ENCODE measurements at places on chromosomes 11 and 22.

GRCh38 chr11:123478352-123478987 lies 48.4 kb downstream of the GRAMD1B start:
- no peak for DNase-seq

DNA sequence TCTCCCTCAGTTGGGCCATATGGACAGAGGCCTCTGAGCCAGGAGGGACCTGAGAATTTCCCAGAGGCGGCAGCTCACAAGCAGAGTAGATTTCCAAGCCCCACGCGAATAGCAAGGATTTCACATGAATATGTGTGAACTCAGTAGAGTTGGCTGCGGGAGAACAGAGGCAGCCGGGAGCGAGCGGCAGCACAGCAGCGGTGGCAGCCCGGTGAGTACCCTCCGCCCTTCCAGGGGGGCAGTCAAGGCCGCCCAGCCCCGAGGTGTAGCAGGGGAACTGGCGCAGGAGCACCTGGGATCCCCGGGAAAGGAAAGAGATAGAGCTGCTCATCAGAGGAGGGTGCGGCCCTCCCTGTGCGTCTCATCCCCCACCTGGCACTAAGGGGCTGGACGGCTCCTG lies 8.4 kb upstream of the MS4A15 start:
- DNase-seq: no peak

GRCh38 chr11:13135385-13136271 lies 126.5 kb downstream of the RASSF10 start:
- DNase-seq: no peak

DNA sequence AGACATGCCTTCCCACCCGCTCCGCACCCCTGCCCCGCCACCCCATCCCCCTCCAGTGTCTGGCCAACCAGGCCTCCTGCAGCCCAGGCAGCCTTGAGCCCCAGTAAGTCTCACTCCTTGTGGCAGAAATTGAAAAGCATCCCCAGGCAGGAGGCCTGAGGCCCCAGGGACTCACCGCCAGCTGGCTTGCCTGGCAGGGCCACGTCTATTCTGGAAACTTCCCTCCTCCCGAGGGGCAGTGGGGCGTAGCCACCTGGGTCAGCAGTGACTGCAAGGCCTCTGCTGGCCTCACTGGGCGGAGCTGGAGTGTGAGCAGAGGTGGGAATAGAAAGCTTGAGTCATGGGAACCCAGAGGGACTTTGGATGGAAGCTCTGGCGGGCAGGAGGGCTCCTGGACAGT lies 26.3 kb downstream of the ANO1 start:
- no peak for DNase-seq

- DNase-seq: no peak
These were observed 257.6 kb downstream of the NELL1 start for GRCh38 chr11:20926799-20927540.

GRCh38 chr11:119195680-119196079 lies 10.4 kb downstream of the NHERF4 start:
- DNase-seq: no peak

- no peak for DNase-seq
These were observed 96.6 kb downstream of the RRAS2 start for GRCh38 chr11:14262271-14262846.

DNA sequence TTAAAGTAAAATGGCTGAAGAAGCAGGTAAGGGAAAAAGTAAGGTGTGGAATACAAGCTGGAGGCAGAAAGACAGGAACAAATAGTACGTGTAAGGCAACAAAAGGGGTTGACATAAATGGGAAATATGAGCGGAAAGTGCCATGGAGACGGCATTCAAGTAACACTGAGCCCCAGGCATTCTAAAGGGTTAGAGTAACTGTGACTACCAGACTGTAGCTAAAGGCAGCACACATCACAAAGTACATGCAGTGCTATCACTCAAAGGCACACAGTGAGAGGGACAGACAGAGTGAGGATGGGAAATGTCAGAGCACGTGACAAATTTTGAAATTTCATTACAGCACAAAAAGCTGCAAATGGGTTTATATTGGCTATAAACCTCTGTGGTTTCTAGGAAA lies 13.9 kb upstream of the MAML2 start:
- DNase-seq: no peak

DNA sequence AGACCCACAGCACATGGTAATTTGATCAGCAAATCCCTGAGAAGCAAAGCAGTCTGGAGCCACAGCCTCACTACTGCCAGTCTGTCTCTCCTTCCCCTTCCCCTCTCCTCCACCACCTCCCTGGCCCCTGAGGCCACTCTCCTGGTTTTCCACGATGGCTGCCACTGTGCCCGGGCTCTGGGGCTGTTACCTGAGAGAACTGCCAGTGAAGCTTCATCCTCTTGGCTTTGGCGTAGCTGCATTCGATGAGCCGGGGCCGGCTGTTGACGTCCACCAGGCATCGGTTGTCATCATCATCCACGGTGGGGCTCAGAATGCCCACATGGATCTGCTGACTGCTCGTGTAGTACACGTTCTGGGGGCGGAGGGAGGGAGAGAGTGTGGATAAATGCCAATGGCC lies 60.2 kb downstream of the CSNK2A3 start:
- DNase-seq: no peak

DNA sequence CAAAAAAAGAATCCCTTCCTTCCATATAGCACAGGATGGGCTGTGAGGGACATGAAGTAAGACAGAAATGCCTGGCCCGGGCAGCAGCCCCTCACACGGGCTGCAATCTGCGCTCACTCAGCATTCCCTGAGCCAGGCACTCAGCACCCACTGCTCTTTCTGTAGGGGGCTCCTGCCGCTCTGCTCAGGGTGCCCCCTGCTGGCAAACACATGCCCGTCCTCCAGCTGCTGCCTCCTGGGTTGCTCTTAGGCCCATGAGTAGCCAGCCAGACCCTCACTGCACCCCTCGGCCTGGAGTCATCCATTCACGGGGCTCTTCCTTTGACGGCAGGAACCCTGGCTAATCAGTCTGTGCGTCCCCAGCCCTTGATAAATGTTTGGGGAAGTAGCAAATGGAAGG lies 6.9 kb downstream of the MCAT start:
- no peak for DNase-seq

GRCh38 chr22:39010946-39011345 lies 3.1 kb upstream of the APOBEC3C start:
- DNase-seq: no peak

GRCh38 chr11:50182486-50182885 lies 149.8 kb downstream of the OR4C45 start:
- DNase-seq: no peak

DNA sequence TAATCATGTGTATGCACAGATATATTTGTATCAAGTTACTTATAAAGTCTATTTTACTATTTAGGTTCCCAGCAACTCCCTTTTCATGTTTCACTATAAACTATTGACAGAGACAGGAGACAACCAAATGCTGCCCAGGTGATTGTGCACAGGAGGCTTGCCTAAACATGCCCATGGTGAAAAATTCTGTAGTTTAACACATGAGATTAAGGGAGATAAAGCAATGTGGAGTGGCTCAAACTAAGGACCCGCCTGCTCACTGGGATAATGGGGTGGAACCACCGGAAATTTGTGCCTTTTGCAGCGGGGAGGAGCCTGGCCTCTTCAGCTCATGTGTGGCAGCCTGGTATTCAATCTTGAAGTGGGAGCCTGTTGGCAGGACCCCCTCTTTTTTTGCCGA lies 459.5 kb upstream of the CNTN5 start:
- no peak for DNase-seq

DNA sequence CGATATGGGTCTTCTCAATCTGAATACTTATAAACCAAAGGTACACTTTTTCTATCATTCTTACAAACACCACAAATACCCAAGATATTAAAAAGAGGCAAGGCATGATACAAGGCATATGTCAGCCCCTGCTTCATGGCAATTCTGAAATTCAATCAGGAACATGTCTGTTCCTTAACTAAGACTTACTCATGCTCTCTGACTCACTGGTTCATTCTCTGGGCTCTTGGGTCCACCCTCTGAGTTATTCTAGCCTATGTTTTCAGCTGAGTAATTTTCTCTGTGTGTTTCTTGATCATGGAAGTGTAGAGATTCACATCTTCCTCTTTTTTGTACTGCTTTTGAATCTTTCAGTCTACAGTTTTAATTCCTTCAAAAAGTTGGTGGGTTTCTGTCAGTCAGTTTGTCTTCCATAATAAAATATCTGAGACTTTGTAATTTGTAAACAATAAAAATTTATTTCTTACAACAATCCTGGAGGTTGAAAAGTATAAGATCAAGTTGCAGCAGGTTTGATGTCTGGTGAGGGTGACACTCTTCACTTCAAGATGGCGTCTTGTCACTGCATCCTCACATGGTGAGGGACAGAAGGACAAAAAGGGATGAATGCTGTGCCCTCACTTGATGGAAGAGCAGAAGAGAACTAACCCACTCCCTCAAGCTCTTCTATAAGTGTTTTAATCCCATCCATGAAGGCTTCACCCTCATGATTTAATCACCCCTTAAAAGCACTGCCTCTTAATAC lies 211.7 kb downstream of the FAM76B start:
- no peak for DNase-seq

GRCh38 chr11:128653801-128654231 lies 40.1 kb upstream of the FLI1 start:
- no peak for DNase-seq

DNA sequence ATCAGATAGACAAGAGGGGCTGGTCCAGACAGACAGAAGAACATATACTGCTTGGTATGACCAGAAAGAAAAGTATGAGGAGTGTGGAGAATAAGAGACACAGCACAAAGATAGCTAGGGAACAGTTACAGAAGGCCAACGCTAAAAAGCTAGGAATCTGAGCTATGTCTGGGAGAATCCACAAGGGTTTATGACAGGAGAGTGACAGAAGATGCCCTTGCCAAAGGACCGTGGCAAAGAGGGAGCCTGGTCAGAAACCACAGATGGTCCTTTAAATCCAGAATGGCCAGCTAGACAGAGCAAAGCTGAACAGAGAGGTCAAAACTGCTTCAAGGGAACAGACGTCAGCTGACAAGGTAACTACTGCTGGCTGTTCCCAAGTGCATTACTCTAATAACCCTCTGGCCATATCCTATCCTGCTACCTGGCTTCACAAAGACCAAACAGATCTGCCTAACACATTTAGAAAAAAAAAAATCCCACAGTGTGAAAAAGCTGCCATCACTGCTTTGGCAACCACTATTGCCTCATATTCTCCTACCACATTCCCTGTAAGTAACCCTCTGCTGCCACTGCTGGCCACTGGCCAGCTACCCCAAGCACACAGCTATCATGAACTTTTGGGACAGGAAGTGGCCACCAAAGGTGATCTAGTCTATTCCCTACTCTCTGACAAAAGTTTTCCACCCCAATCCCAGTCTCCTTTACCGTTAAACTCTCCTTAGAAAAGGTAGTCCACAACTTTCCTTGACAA lies 7.3 kb downstream of the SERGEF start:
- no peak for DNase-seq

- no peak for DNase-seq
These were observed at the start of gene VPREB3 for GRCh38 chr22:23754220-23754919. Gene VPREB3 (minus strand): TSS chr22:23754425. CDS start chr22:23754363, 62 bp downstream.

DNA sequence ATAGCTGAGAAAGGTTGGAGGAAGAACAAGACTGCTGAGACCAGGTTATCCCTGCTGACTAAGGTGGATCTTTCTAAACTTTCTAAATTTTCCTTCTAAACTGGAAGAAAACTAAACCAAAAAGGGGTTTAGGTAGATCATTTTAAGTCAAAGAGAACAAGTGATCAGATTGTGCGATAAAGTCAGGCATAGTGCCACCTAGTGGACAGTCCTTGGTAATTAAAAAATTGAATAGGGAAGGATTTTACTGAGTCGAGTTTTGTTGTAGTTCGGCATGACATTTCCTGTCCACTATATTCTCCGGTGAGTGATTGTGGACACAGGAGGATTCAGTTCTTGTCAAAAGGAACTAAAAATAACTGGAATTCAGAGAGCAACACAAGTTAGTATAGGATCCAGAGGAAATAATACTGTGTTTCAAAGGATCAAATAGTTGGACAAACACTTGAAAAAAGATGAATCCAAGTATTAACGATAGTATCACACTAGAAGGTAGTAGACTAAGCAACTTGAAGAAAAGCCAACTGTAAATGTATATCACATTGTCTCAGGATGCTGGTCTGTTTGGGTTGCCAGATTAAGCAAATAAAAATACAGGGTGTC lies 1236.4 kb downstream of the FAM181B start:
- DNase-seq: no peak

DNA sequence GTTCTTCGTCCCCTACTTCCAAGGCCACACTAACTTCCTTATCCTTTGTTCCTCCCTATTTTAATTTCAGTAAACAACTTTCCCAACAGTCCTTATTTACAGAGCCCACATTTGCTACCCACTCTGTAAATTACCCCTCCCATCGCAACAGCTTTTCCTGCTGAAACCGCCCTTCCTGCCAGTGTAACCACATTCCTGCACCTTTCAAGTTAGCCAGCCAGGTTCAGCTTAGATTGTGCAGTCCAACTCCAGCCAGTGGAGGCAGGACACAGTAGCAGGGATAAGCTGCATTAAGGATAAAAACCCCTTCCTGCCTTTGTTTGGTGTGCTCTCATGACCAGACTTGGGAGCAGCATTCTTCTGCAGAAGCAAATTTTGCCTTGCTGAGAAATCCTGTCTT lies 768.3 kb upstream of the ARHGAP42 start:
- DNase-seq: no peak

GRCh38 chr22:20869234-20869633 lies 10.4 kb downstream of the SNAP29 start:
- DNase-seq: no peak
